ENCODE measurements at places on chromosomes 3 and 15.

DNA sequence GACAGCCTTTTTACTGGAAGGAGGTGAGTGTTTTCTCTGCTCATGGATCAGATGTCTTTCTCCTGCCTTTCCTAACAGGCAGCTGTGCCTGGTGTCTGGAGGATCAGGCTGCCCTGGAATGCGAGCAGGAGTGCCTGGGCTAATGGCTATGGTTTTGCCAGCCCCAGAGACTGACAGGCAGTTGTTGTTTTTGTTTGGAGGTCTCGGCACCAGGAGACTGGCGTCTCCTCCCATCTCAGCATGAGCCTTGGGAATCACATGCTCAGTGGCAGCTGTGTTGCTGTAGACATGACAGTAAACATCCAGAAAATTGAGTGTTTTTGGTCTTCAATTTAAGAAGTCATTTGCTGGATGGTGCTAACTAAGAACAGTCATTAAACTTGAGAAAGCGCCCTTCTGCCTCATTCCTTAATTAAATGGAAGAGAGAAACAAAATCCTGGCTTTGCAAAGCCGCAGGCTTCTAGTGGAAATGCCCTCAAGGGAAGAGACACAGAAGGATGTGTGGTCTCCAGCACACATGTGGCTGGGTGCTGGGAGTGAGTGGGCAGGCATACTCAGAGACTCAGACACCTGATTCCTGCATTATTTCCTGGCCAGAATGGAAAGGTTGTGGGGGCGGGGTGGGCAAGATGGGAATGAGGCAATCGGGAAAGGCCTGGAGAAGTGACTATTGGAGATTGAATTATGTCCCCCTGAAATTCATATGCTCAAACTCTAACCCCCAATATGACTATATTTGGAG is 97.0 kb upstream of the NMNAT3 start:
- DNase-seq: no peak

DNA sequence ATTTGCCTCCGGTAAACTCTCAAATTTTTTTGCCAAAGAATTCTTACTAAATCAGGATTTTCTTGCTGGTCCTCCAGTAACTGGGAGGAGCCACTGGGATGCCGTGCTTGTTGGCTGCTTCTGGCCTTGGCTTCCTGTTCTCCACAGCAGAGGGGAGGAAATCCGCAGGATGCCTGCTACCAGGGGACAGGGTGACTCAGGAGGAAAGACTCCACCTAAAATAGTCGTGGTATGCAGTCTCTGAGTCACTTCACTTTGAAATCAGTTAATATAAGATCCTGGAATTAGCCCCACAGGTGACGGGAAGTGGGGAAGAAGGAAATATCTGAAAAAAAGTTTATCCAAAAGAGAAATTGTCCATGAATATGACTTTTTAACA is 6.5 kb upstream of the TM4SF18 start:
- DNase-seq: peak; percentile 89

DNA sequence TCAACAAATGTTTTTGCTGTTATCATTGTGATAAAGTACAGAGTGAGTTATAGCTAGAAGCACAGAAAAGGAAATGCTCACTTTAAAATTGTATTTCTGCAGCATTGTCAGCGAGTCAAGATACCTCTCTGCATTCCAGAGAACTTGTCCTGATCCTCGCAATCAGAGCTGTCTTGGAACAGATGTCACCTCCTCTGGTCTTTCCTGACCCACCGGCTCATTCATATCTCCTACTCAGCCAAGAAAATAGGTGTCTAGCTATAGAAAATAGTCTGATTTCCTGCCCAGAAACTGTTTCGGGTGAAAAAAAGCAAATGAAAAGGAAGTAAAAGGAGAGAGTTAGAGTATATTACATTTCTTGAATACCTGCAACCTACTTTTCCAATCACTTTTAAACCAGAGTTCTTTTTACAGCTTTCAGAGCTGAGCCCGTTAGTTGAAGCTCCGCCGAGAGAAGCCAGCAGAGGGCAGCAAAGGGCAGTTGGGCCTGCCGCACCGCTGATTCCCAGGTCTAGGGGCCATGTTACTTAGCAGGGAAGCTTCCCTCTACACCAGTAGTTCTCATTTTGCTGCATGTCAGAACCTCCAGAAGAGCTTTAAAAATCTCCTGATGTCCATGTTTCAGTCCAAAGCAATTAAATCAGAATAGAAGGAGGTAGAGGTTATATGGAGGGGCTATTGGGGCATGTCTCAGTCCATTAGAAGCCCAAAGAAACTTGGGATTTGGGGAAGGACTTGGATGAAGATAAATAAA is 185.7 kb upstream of the THRB start:
- peak; percentile 24 for DNase-seq

DNA sequence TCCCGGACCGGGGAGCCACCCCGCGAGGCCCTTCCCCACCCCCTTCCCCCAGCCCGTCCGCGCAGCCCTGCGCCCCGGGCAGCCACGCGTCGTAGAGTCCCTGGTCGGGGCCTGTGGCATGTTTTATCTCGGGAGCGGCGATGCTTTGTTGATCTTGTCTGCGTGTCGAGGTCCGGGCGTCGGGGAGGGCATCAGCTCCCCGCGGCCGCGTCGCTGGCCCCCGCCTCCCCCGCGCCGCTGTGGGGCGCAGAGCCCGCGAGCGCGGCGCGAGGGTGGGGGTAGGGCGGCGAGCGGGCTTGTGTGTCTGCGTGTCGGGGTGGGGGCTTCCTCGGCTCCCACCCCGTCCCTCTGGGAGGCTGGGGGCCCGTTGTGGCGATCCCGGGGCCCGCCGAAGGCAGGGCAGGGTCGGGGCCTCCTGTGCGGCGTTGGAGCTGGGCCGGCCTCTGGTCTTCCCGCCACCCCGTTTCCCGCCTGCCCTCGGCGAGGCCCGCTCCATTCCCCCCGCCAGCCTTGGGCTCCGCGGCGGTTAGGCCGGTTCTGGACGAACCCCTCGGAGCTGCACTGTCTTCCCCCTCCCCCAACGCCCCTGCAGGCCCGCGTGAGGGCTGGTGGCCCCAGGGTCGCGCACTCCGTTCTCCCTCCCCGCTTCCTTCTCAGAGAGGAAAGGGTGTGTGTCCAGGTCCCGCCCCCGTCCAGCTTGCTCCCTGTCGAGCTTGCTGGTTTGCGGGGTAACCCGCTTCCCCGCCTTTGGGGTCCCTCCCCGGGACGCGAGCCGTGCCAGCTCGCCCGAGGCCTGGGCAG is 695 bp downstream of the GMPS start:
- peak; percentile 30 for DNase-seq

- DNase-seq: no peak
Measured at GRCh38 chr3:114525278-114525677, 231.4 kb downstream of the TIGIT start.

- DNase-seq: no peak
Measured at GRCh38 chr15:63155486-63155885, 1.8 kb downstream of the RPS27L start.

GRCh38 chr3:75272691-75273090 is 391.4 kb upstream of the FRG2C start:
- DNase-seq: no peak

DNA sequence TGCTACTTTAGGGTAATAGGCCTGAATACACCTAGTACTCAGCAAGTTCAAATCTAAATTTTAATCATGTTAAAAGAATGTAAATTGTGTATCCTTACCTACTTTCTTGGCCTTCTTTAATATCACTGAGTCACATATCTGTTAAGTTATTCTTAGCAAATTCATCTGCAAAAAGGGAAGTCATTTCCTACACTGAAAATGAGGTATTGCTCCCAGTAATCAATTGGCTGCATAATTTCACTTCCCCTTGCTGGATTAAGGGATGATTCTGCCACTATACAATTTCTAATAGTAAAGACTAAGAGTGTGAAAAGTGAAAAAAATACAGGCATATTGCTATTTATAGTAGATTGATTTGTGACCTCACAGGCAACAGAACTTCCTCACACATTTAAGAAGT is 47.8 kb downstream of the CCDC54 start:
- no peak for DNase-seq

DNA sequence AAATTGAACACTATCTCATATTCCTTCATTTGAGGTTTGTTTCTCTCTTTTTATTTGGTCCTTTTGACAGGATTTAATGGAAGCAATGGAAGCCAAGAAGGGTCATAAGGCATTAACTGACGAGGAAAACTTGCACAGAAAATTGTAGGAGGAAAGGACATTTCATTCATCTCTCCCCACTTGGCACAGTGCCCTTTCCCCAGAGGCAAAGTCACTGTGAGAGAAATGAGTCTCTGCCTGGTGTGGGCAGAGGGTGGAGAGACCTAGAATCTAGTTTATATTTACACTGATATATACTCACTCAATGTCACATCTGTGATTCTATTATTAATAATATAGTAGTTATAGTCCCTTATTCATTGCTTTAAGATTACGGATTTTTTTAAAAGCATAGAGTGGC is 324.6 kb upstream of the IL12A start:
- DNase-seq: no peak

DNA sequence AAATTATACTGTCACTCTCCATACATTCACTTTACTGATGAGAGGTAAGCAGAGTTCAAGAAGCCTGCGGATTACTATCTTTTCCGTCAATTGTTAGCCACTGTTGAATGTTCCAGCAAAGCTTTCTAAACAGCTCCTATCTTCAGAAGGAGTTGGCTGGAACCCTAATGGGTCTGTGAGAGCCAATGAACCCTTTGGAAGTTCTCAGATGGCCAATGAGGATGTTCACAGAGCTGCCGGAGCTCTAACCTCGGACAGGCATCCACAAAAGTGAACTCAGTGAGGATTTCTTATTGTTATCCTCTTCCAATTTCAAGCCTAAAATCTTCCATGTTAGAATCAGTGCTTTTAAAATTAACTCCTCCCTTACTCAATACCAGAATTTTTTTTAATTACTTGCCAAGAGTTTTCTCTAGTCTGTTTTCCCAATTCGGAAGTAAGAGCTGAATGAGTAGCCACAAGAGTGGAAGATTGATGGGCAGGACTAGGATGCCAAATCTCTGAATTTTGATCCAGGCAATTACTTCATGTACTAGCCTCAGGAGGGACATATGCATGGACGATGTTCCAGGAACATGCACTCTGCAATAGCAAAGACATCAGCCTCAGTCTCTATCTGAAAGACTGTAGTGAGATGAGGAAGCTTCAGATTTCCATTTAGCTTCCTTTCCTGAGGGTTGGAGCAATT is 78.1 kb downstream of the AGBL1 start:
- no peak for DNase-seq

GRCh38 chr3:98359993-98360675 is 6.5 kb downstream of the OR5K4 start:
- DNase-seq: no peak

DNA sequence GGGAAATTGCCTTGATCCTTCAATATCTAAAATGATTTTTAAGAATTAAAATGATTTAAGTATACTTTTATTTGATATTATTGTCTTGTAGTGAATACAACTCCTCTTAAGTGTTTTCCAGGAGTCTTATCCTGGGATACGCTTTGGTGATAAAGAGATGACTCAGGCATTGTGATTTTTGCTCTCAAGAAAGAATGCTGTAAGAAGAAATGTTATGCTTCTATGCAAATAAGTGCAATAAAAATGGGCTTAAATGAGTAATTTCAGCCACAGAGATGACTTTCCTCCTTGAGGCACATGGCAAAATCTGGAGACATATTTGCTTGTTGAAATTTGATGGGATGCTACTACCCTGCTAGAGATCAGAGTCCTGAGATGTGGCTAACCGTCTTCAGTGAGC is 358.6 kb upstream of the BCHE start:
- no peak for DNase-seq

GRCh38 chr3:179769411-179770247 is 116.8 kb downstream of the USP13 start:
- DNase-seq: no peak

GRCh38 chr3:188817103-188817934 is 354.5 kb upstream of the TPRG1 start:
- no peak for DNase-seq

- no peak for DNase-seq
Measured at GRCh38 chr3:184672977-184673870, 38.6 kb downstream of the MAGEF1 start.

Data from NCI-H1092 treated with DMSO at 0.1 percent for 48 hours (cell line).